Upper lobe of left lung (tissue), 6 donors: ENCODE measurements at places on chromosomes 11 and 22.
A peak's percentile ranks its signal among the peaks of the same experiment; 100 is the strongest.

DNA sequence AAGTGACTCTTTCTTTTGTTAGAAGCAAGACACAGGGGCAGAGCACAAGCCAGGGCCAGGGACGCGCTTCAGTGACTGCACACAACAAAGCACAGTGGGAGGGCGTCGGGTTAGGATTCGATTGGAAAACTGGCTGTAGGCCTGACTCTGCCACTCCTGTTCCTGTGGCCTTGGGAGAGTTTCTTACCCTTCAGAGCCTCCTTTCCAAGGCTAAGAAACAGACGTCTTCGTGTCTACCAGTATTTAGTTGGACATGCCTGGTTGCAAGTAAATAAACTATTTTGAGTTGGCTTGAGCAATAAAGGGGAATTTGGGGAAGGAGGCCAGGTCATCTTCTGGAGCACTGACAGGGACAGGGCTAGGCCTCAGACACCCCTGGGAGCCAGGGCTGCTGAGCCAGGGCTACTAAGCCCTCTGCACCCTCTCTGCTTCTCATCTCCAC, 549.1 kb downstream of the INSC start:
- no peak for DNase-seq

GRCh38 chr11:44014968-44015623, 32.7 kb upstream of the ACCSL start:
- DNase-seq, result peak; percentile 20

DNA sequence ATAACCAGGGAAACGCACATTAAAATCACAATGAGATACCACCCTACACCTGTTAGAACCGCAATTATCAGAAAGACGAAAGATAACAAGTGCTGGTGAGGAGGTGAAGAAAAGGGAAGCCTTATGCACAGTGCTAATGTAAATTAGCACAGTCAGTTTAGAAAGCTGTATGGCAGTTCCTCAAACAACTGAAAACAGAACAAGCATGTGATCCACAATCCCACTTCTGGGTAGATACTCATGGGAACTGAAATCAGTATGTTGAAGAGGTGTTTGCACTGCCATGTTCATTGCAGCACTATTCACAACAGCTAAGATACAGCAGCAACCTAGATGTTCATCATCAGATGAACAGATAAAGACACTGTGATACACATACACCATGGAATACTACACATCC, 75.0 kb upstream of the CCND1 start:
- DNase-seq, result no peak

GRCh38 chr11:93639548-93639947, 21.9 kb upstream of the CEP295 start:
- no peak for DNase-seq

GRCh38 chr22:46801331-46801811, 38.9 kb downstream of the TBC1D22A start:
- DNase-seq, result peak; percentile 64
